ENCODE measurements at places on chromosomes 12 and 14. TPM values are rescaled to one million over a fixed set of nuclear protein-coding genes. Genes with fewer than 3 reads are reported as not detected.

GRCh38 chr12:67797185-67797741, 148.7 kb downstream of the DYRK2 start:
- no peak for DNase-seq

The PMCH gene
- not detected for total RNA-seq

DNA sequence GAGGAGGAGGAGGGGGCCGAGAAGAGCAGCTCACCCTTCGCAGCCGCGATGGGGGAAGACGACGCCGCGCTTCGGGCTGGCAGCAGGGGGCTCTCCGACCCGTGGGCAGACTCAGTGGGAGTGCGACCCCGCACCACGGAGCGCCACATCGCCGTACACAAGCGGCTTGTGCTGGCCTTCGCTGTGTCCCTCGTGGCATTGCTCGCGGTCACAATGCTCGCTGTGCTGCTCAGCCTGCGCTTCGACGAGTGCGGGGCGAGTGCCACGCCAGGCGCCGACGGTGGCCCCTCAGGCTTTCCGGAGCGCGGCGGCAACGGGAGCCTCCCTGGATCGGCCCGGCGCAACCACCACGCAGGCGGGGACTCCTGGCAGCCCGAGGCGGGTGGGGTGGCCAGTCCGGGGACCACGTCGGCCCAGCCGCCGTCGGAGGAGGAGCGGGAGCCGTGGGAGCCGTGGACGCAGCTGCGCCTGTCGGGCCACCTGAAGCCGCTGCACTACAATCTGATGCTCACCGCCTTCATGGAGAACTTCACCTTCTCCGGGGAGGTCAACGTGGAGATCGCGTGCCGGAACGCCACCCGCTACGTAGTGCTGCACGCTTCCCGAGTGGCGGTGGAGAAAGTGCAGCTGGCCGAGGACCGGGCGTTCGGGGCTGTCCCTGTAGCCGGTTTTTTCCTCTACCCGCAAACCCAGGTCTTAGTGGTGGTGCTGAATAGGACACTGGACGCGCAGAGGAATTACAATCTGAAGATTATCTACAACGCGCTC, 745 bp downstream of the TRHDE start:
- peak; percentile 48 for DNase-seq

GRCh38 chr12:56315249-56315621, 553 bp downstream of the CNPY2 start:
- DNase-seq: no peak

DNA sequence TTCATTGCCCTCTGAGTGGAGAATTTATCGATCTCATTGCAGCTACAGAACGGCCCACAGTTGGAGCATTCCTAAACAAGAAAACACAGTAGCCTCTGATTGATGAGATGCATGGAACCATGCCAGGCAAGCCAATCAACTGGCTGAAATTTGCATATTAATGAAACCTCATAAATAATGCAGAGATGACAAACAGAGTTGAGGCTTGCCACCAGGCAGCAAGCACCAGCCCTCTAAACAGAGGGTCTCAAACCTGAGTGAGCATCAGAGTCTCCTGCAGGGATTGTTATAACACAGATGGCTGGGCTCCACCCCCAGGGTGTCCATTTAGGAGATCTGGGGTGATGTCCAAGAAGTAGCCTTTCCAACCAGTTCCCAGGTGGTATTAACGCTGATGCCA, 60.9 kb upstream of the CMKLR1 start:
- DNase-seq: no peak

The KCNJ8 gene
- 3.6 TPM for total RNA-seq

The FGF23 gene
- not detected for total RNA-seq

- DNase-seq: no peak
These were observed 613.5 kb upstream of the TBX3 start for GRCh38 chr12:115297445-115297844.

The LPAR5 gene
- total RNA-seq: 1.3 TPM

DNA sequence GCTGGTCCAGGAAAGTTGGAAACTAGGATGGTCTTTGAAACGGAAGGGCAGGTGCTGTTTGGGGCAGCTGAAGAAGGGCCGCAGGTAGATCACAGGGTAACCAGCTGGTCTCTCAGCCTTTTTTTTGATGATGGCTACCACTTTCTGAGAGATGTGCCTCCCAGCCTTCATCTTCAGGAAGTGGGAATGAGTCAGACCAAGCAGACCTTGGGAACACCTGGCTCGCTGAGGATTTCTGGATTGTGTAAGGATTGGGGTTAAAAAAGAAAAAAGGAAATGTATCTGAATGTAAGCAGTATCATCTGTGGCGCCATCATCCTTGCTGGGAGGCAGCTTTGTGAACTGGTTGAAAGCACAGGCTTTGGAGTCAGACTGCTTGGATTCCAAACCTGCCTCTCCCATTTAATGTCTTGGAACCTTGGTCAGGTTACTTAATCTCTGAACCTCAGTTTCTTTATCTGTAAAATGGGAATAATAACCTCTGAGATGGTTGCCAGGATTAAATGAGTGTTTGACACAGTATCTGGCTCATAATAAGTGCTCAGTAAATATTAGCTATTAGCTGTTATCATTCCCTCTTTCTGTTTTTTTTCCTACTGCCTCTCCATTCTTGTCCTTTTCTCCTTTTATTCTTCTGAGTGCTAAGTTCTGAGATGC, 1.7 kb downstream of the PRPF40B start:
- no peak for DNase-seq

GRCh38 chr14:49982501-49982951, 89.6 kb downstream of the ARF6 start:
- no peak for DNase-seq

DNA sequence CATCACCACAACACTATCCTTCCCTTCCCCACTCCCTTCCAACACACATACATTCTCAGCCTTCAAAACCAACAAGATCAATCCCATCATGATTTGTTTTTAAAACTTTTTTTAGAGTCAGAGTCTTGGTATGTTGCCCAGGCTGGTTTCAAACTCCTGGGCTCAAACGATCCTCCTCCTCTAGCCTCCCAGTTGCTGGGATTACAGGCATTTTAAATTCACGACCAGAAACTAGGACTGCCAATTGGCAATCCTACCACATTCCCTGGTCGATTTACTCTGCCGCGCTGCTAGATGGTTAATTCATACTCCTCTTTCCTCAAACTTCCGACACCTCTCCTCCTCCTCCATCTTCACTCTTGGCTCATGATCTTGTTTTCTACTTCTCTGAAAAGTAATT, 37.5 kb upstream of the TMCC3 start:
- no peak for DNase-seq

DNA sequence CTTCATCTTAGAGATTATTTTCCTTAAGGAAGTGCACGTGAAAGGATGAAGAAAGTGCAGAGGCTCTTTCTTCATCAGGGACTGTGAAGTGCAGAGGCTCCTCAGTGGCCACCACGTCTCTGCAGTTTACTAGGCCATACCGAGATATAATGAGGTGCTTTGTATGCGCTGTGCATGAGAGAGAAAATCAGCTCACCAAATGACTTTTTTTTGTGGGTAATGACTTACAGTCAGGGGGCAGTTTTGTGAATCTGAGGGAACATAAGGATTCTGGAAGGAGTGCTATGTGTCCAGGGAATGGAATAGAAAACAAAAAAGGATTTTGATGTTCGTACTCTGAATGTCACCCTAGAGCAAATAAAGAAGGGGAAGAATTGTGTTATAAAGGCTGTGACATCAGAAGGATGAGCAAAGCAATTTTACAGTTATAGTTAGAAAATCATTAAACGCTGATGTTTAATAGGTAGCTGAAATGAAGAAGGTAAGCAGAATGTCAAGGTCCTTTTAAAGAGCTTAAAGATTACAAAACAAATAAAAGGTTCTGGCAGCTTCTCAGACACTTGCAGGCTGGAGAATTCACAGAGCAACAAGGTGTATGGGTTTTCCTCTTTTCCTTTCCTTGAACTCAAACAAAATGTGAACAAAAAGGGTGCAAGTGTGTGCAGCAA, 247.5 kb upstream of the NOVA1 start:
- DNase-seq: no peak

The SYNE3 gene
- 1.9 TPM for total RNA-seq

- no peak for DNase-seq
These were observed 418.1 kb downstream of the LRIG3 start for GRCh38 chr12:58502226-58502625.

Data from mesothelial cell of epicardium (in vitro differentiated cells).